ENCODE measurements at places on chromosomes 7 and 10.

DNA sequence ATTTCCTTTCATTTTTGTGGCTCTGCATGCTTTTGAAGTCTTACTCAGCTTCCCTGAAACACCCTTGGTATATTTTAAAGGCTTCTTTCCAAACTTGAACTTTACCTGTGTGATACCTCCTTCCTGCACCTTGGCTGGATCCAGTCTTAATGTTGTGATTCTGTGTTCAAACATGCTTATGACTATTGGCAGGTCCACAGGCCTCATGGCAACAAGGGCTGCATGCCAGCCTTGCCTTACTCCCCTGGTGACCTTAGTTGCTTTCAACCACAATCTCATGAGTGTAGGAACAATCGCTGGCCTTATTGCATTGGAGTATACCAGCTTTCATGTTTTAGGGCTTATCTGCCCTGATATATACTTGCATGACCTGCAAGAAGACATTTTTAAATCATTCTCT lies 238.7 kb downstream of the KIF20B start:
- DNase-seq, result no peak

GRCh38 chr10:45034301-45034700 lies 33.6 kb downstream of the ZNF22 start:
- no peak for DNase-seq

DNA sequence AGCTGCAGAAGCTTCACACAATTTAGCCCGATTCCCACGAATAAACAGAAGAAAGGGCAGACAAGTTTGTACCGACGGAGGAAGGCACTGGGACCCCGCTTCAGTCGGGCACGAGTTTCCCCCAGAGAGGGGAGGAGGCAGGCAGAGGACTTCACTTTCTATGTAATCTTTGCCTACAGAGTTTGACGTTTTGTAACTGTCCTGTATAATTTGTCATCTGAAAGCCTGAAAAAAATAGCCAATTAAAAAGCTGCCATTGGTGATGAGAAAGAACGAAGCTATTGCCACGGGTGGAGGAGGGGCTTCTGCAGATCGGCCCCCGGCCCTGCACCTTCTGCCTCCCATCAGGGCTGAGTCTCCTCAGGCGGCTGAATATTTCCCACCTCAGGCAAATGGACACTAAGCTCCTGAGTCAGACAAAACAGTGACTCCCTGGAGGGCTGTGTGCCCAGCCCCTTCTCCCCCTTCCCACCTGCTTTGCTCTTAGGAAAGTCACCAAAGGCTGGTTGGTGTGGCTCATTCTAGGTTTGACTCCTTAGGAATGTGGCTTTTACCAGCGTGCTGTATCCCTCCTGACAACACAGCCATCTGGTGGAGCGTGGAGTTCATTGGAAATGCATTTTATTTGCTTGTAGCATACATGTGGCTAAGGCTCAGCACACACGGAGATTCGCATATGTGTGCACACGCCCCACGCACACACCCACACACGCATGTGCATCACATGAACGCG lies 117.4 kb downstream of the VIPR2 start:
- DNase-seq, result no peak

GRCh38 chr7:90768301-90768700 lies 172.2 kb downstream of the CDK14 start:
- DNase-seq, result no peak

DNA sequence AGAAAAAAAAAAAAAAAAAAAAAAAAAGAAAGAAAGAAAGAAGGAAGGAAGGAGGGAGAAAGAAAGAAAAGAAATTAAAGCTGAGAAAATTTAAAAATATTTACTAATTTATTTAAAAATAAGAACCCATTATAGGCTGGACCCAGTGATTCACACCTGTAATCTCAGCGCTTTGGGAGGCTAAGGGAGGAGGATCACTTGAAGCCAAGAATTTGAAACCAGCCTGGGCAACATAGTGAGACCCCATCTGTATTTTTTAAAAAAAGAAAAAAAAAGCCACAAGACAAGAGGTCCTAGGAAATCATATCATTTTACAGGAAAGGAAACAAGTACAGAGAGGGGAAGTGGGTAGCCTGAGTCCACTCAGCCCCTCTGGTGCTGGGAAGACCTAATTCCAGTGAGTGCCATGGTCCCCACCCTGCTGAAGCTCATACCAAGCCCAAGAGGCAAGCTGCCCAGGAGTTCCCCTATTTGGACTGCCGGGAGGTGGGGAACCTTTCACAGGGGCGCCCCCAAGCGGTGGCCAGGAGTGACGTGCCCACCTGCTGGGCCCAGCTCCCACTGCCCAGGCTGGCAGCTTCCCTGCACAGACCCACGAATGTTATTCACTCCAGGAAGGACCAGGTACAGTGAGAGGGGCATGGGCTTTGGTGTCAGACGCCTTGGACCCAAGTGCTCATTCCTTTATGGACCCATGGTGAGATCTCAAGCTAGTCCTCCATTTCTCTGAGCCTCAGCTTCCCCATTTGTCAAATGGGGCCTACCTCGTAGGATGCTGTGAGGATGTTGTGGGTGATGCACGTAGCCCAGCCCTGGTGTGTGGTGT lies 133.6 kb downstream of the ZMIZ1 start:
- no peak for DNase-seq

DNA sequence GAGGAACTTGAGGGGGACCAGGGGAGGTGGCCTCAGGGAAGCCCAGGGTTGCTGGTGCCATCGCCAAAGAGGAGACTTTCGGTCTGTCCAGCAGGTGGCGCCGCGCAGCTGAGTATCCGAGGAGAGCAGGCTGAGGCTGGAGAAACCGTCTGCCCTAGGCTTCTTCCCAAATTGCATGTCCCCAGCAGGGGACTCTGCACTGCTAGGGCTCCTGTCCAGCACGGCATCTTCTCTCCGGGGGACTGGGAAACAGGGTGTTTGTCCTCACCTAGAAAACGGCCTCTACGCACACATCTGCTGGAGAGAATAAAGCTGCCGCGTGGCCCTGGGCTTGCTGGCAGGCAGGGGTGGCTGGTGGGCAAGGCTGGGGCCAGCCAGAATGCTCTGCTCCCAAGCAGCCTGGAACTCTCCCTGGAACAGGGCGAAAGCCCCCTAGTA lies 161.9 kb downstream of the SH2D4B start:
- no peak for DNase-seq

DNA sequence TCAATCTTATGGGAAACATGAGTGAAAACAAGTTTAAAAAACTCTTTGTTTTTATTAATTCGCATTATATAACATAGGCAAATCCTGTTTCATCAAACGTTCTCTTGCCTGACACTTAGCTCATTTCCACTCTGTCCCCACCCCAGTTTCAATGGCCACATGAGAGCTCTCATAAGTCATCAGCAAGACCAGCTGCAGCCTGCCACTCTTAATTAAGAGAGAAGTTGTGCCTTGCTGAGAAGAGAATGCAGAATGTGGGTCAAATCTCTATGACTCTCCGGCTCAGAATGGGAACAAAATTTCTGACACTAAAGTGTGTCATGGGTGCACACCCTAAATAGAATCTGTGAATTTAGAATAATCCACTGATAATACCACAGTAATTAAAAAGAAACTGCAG lies 39.6 kb downstream of the ASAH2 start:
- DNase-seq, result no peak

DNA sequence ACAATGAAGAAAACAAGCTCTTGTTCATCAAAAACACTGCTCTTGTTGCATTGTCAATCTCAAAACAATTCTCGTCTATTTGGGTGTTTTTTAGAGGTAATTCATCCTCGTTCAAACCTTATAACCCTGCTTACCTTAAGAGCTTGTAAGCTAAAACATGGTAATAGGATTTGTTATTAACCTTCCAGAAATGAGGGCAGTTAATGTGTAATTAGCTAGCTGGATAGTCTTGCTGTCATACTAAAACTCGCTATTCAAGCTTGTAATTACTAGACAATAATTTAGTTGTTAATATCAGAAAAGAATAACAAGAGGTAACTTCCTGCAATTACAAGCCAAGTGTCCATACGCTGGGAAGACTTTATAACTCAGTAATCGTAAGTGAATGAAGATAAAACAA lies 101.6 kb downstream of the UBE2H start:
- DNase-seq, result no peak

DNA sequence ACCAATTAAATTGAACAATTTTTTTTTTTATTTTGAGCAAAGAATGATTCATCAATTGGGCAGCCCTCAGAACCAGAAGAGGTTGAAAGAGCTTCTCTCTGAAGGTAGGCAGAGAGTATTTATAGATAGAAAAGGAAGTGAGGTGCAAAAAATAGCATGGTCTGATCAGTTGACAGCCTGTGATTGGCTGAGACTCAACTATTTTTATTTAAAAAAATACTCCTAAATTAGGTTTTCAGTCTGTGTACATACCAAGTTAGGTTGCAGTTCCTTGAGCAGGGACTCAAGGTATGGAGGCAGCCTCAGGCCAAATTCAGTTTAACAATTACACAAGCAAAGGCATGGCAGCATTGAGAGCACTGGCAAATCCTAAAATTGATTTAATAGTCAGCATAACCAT lies 1074.7 kb downstream of the SORCS1 start:
- DNase-seq, result no peak

DNA sequence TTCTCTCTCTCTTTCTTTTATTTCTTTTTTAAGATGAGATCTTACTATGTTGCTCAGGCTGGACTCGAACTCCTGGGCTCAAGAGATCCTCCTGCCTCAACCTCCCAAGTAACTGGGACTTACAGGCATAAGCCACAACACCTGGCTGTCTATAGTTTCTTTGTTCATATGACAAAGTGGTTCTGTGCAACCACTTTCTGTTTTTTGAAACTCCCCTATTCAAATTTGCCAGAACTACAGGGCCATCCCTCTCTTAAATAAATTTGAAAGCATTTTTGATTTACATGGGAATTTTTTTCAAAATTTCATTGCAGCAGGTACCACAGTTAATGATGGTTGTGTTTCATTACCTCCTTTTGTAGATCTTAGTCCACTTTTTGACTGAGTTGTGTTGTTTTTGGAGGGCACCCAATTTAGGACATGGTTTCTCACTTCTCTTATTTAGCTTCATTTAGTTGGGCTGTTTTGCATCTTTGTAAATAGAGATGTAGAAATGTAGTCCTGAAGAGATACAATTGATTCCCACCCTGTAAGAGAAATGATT lies 119.2 kb downstream of the LRRC4 start:
- no peak for DNase-seq

- DNase-seq, result no peak
These were observed 157.7 kb upstream of the PRR15 start for GRCh38 chr7:29405891-29406290.

- no peak for DNase-seq
These were observed 29.3 kb upstream of the OSBPL3 start for GRCh38 chr7:25009257-25009656.

GRCh38 chr7:70574970-70575799 lies 556.8 kb upstream of the GALNT17 start:
- DNase-seq, result no peak

- DNase-seq, result no peak
These were observed 80.8 kb downstream of the FAM107B start for GRCh38 chr10:14693891-14694290.

DNA sequence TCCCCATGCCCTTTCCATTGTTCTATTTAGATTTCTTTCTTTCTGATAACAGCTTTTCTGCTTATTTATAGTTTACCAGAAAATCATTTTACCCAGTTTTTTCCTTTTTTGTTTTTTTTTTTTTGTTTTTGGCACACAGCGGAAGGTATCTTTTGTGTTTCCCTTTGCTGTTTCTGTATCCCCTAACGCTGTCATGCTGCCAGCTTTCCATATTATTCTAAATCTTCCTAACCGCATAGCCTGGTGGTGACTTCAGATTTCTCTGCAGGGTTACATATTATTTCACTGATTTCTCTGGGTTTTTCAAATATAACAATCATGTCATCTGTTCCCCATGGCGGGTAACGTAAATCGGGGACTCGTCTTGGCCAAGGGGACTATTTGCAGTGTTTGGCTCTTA lies 4.0 kb upstream of the SLC29A4 start:
- no peak for DNase-seq

GRCh38 chr10:115882021-115882420 lies 391.0 kb downstream of the GFRA1 start:
- no peak for DNase-seq

DNA sequence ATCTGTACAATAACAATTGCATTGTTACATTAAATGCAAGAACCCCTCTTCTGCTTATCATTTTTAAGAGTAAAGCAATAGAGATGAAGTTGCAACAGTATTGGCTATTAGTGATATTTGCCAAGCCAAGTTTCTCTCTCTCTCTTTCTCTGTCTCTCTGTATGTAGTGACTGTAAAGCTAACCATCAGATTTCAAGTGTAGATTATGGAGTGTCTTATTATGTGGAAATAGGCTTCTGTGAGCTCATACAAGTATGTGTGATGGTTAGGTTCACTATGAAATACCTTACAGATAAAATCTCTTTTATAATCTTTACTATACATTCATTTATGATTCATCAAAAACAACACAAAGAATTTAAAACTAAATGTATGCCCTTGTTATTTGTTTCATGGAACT lies 28.6 kb upstream of the NRP1 start:
- DNase-seq, result no peak

DNA sequence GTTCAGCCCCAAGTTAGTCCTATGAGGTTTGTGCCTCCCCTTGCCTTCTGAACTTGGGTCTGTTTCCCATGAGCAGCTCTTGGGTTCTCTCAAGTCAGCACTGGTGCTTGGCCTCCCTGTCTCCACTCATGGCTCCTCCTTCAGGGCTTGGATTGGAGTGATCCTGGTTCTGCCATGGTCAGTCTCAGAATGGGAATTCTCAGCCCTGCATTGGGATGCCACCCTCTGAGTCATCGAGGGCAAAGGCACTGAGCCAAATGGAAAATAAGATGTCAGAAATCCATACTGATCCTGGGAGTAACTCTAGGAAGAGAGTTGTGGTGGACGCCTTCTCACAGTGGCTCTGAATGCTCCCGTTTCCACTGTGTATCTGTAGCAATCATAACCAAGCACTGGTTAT lies 233.4 kb upstream of the HABP2 start:
- DNase-seq, result no peak

GRCh38 chr7:147519062-147519461 lies 1071.5 kb upstream of the C7orf33 start:
- no peak for DNase-seq

GRCh38 chr7:605661-606450 lies 86.2 kb upstream of the PDGFA start:
- no peak for DNase-seq

- no peak for DNase-seq
These were observed 58.8 kb downstream of the SHH start for GRCh38 chr7:155753446-155753965.

DNA sequence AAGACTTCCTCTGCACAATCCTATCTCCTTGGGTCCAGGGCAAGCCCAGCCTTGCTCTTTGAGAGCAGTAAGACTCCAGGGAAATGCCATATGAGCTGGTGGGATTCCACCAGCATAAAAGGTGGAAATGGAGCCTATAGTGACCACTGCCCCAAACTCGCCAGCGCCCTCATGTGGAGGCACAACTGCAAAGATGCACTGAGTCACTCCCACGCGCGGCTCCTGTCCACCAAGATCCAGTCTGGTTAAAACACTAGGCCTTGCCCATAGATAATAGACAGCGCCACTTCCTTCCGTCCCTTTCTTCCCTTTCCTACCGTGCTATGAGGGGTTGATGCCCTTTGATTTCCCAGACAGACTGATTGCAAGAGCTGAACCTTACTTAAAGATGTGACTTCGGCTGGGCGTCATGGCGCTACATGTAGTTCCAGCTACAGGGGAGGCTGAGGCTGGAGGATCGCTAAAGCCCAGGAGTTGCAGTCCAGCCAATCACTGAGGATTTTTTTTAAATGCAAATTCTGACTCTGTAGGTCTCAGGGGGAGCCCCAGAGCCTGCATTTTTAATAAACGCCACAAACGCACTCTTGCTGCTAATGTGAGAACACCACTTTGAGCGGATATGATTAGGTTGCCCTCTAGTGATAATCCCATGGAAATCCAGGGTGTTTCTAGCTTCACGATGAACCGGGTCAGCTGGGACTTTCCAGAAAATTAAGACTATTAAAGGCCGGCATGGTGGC lies 136.5 kb downstream of the EPC1 start:
- DNase-seq, result no peak

- DNase-seq, result no peak
These were observed 70.3 kb downstream of the ABI1 start for GRCh38 chr10:26790221-26790995.
